ENCODE measurements at places on chromosomes 12 and 14.

DNA sequence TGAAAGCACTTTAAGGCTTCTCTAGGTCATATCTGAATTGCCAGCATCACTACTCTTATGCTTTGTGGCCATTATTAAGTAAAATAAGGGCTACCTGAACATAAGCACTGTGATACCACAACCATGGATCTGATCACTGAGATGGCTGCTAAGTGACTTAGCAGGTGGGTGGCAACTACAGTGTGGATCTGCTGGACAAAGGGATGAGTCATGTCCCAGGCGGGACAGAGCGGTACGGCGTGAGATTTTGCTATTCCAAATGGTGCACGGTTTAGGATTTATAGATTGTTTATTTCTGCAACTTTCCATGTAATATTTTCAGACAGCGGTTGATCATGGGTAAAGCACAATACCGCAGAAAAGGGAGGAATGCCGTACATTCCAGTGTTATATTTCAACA, 39.4 kb downstream of the MLXIP start:
- no peak for DNase-seq

DNA sequence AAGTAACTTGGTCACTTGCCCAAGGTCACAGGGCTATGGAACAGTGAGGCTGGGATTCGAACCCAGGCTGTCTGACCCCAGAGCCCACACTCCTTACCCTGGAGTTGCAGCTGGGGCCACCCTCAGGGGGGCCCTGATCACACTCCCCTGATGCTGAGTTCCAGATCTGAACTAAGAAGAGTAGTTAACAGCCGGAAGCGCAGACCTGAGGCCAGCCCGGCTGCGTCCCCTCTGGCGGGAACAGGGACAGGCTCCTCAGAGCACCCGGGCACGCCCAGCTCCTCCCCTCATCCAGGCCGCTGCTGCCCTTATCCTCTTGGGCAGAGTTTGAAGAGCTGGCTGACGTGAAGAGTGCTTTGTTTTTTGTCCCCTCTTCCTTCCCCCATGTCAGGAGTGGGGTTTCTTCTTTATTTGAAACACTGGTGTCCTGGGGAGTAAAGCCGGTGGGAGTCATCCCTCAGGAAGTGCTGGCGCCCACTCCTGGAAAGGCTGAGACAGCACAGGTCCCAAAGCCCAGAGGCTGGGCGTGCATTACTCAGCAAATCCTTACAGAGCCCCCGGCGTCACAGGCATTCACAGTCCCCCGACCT, 8.7 kb downstream of the PHB2 start:
- no peak for DNase-seq

GRCh38 chr14:102579696-102580549, 12.5 kb upstream of the RCOR1 start:
- DNase-seq: no peak

DNA sequence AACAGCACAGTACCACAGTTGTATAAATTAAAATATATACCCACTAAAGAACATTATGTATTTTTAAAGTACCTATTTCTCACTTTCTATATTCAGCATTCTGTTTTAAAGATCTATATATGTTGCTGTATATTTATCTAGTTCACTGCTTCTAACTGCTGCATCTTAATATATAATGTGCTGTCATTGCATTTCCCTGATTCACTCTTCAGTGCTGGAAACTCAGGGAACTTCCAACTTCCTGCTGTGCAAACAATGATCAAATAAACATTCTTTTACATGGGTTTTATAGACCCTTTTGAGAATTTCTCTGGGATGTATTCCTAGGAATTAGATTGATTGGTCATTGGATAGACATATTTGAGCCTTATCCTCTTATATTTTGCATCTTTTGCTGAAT, 379.1 kb downstream of the APAF1 start:
- DNase-seq: no peak

GRCh38 chr14:104214431-104215218, 76.2 kb downstream of the KIF26A start:
- DNase-seq: no peak

Measured in activated CD4-positive, CD25-positive, alpha-beta regulatory T cell treated with anti-CD3 and anti-CD28 coated beads, Interleukin-2, amount 50 U/mL, for 16 hours (primary cell).